Ammon's horn (tissue), 1 donor: ENCODE measurements at places on chromosomes 13 and 19.

DNA sequence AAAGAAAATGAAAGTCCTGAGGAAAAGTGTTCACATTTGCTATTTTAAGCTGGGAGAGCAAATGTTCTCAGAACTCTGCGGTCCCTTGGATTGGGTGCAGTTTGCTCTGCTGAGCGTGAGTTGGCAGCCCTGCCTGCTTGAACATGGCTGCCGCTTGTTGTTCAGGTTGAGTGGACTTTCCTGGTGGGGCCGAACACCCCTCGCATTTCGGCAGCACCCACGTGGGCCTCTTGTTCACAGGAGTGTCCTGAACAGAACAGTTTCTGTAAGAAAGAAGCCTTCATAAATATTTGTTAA, 10.8 kb upstream of the RNF113B start:
- peak; percentile 52 for DNase-seq

GRCh38 chr13:28640861-28641599, 17.9 kb upstream of the POMP start:
- DNase-seq = no peak

- DNase-seq = peak; percentile 58
Measured at GRCh38 chr19:3665681-3666544, 34.4 kb downstream of the PIP5K1C start.

DNA sequence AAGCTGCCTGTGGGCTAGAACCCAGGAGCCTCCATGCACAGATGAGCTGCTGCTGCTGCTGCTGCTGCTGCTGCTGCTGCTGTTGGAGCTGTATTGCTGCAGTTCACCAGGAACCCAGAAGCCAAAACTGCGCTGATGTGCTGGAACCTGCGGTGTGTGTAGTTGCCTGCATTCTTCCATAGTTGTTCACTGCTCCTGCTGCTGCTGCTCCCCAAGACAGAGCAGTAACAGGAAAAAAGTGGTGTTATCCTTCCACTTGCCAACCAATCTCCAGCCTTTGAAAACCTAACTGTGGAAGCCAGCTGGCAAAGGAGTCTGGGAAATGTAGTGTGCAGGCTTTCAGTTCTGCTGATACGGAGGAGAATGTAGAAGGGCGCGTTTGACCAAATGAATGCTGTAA, 37.9 kb downstream of the ARHGAP35 start:
- peak; percentile 79 for DNase-seq

GRCh38 chr19:53906211-53907192, 2.6 kb upstream of the CACNG7 start:
- peak; percentile 65 for DNase-seq

DNA sequence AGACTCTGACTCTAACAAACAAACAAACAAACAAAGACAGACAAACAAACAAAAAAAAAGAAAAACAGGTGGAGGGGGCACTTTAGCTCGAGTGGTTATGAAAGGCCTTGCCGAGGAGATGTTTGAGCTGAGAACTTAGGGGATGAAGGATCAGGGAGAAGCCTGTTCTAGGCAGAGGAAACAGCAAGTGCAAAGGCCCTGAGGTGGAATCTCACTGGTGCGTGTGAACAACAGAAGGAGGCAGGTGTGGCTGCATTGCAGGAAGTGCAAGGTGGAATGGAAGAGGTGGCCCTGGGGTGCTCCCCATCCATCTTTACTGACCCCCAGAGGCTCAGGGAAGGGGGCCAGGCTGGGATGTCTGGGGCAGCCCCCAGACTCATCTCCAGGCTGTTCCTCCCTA, 41.9 kb downstream of the CYP4F22 start:
- no peak for DNase-seq

DNA sequence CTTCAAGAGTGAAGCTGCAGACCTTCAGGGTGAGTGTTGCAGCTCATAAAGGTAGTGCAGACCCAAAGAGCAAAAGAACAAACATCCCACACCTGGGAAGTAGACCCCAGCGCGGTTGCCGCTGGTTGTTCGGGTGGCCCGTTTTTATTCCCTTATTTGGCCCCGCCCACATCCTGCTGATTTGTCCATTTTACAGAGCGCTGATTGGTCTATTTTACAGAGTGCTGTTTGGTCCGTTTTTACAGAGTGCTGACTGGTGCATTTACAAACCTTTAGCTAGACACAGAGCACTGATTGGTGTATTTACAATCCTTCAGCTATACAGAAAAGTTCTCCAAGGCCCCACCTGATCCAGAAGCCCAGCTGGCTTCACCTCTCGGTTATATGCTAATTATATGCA, 1.0 kb downstream of the SCGB2B2 start:
- DNase-seq = no peak

GRCh38 chr19:12194827-12195731, 32.2 kb downstream of the ZNF136 start:
- peak; percentile 96 for DNase-seq

- no peak for DNase-seq
Measured at GRCh38 chr19:18798384-18799352, 7.6 kb upstream of the COMP start.

DNA sequence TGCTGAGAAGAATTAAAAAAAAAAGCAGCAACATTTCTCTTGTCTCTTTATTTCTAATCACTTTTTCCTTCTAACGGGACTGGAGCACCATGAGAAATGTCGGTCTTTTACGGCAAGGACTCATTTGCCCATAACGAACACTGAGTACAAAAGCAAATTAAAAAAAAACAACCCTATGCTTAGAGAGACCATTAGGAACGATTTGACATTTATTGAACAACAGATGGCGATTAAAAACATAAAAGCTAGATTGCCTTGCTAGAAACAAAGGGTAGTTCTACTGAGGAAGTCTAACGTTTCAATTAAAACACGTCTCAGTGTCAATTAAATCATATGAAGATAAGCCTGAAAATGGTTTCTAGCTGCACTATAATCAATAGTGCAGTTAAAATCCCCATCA, 51.1 kb downstream of the OLFM4 start:
- no peak for DNase-seq

- DNase-seq = no peak
Measured at GRCh38 chr13:35984287-35984686, 146.9 kb downstream of the DCLK1 start.

DNA sequence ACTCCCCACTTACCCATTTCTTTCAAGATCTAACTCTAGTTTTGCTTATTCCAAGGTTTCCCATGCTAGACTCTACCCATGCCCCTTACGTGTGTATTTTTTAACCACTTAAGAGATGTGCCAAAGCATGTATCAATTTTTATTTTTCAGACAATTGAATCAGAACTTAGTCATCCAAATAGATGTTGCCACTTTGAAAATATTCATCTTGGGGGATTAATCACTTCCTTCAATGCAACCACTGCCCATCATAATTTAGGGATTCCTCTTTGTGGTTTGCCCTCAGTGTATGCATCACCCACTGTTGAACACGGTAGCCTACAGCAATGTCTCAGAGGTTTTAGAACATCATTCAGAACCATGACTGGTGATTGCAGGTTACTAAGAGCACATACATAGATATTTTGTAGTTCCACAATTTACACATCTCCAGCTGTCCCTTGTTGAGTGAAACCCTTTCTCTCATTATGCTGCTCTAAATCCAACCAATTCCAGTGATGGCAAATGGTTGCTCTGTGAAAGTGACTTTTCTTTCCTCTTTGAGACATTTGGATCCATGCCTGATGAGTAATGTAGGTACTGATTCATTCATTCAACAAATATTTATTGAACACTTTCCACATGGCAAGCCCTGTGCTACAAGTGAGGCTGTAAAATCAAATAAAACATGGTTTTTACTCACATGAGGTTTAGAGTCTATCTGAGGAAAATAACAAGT, 60.6 kb upstream of the SERP2 start:
- DNase-seq = peak; percentile 33

- no peak for DNase-seq
Measured at GRCh38 chr13:42497798-42498197, 76.2 kb upstream of the TNFSF11 start.

GRCh38 chr19:37519890-37520289, 13.2 kb downstream of the ZNF793 start:
- DNase-seq = no peak

- no peak for DNase-seq
Measured at GRCh38 chr13:74171641-74172040, 37.4 kb upstream of the KLF12 start.
